ENCODE measurements at places on chromosomes 7 and 10.

DNA sequence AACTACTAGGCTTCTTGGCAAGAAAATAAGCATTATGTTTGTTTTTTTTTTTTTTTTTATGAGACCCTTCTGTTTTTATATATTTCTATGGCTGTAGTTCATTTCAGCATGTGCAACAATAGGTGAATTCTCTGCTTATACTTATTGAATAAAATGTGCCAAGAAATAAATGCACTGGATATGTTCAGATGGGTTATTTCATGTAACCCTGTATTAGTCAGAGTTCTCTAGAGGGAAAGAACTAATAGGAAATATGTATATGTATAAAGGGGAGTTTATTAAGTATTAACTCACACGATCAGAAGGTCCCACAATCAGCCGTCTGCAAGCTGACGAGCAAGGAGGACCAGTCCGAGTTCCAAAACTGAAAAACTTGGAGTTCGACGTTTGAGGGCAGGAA, 292.8 kb downstream of the CSTF2T start:
- no peak for DNase-seq

- DNase-seq, result no peak
Measured at GRCh38 chr7:157044943-157045660, 34.6 kb upstream of the MNX1 start.

GRCh38 chr10:96512524-96513304, 1.0 kb downstream of the TLL2 start:
- DNase-seq, result peak; percentile 58

- no peak for DNase-seq
Measured at GRCh38 chr10:104424719-104425118, 71.1 kb downstream of the CFAP58 start.

DNA sequence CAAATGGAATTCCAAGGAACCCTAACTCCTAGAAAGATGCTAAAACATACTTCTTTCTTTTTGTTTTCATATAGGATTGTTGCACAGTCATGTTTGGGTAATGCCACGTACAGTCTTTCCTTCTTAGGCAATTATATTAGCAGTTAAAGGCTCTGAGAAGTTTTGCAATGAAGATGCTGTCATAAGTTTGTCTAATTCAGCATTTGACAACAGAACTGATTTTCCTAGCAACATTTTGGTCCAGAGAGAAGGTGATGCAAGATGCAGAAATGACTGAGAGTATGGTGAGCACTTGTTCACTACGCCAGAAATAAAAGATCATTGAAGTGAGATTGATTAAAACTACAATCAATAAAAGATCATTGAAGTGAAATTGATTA, 184.0 kb upstream of the PLXNA4 start:
- no peak for DNase-seq

GRCh38 chr10:91901784-91902677, 7.3 kb downstream of the FGFBP3 start:
- DNase-seq, result peak; percentile 79

DNA sequence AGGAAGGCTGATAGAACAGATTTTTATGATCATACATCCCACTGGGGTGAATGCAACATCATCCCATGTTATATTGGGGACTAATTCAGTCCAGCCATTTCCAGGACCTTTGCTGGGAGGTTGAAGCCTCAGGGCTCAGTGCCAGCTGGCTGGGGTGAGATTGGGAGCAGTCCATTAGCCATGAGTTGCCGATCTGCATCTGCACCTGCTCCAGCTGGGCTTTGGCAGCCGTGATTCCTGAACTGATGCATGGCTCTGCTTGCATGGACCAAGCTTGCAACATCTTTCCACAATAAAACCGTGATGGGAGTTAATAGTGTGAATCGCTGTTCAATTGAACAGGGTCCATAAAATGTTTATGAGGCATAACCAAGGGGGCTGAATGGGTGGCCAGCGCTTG, 346.9 kb downstream of the TYW1 start:
- DNase-seq, result no peak

DNA sequence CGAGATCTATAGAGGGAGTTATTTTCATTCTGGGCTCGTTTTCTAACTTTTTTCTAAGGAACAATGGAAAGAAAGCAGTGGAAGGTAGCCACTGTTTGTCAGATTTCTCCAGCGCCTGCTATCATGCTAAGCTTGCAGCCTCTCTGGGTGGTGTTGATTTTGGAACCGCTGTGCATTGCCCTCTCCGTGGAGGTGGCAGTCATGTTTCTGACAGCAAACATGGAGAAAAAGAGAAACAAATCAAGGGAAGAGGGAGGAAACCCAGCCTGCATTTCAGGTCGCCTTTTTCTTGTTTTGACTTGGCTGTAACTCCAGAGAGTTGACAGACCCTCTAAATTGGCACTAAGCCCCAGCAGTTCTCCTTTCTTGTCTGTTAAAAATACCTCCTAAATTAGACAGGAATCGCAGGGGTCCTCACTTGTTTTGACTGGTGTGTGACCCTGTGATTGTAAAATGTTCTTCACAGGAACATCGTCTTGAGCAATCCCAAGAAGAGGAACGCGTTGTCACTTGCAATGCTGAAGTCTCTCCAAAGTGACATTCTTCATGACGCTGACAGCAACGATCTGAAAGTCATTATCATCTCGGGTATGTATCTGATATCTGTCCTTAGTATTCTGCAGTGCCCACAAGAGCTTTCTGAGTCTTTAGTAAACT, 4.8 kb downstream of the ECHDC3 start:
- no peak for DNase-seq

DNA sequence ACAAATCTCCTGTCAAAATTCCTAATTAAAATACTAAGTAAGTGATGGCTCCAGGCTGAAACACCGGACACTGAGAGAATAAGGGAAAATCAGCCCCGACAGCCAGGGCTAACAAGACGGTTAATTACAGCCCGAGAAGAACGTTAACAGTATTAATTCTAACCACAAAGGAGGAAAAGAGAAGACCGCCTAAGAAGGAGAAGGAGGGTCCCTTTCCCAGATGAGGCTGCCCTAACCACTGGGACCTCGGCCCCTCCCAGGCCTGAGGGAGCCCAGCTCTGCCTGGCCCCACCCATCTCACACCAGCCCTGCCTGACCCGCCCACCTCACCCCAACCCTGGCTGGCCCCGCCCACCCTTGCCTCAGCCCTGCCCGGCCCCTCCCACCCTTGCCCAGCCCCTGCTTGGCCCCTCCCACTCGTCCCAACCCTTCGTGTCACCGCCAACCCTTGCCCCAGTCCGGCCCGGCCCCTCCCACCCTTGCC, 51.3 kb downstream of the PWWP2B start:
- peak; percentile 83 for DNase-seq

DNA sequence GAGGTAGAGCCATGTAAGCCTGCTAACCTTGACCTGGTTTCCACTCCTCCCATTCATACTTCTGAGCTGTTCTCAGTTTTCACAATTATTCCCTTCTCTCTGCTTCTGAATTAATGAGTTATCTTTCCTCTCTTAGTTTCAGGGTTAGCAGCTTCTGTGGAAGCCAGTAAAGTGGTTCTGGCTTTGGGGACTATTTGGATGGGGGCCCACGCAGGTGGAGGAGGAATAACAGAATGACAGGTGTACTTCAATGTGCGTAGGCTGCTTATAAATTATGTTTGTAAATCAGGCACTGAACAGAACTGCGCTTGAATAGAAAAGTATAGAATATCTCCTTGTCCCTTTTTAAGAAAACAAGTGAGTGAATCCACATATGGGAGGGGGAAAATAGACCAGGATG, 128.9 kb upstream of the GAD2 start:
- no peak for DNase-seq

DNA sequence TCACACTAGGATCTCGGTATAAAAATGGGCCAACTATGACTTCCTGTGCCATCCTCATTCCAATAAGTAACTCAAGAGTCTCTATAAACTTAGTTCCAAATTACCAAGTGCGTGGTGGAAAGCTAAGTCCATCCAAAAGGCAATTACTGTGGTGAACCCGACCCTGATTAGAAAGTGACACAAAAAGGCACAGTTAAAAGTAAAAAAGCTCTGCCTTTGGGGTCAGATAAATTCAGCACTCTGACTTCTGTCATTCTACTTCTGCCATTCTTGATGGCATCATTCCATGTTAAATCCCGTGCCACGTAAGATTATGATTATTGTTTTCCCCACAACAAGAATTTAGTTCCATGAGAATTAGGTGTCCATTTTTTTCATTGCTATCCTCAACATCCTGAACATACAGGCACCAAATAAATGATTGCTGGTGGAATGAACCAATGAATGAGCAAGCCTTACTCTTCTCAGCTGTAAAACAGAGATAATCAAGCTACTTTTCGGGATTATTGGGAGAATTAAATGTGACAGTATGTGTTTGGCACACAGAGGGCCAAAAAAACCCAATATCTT, 877 bp downstream of the NCOA4 start:
- no peak for DNase-seq

DNA sequence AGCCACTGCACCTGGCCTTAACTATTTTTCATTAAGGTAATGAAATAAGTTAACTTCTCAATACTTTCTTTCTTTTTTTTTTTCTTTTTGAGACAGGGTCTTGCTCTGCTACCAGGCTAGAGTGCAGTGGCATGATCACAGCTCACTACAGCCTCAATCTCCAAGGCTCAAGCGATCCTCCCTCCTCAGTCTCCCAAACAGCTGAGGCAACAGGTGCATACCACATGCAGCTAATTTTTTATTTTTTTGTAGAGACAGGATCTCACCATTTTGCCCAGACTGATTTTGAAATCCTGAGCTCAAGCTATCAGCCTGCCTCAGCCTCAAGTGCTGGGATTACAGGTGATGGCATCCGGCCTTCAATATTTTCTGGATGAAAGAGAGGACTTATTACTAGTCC, 21.0 kb downstream of the KMT2C start:
- DNase-seq, result no peak

- no peak for DNase-seq
Measured at GRCh38 chr7:90701021-90701420, 104.9 kb downstream of the CDK14 start.

DNA sequence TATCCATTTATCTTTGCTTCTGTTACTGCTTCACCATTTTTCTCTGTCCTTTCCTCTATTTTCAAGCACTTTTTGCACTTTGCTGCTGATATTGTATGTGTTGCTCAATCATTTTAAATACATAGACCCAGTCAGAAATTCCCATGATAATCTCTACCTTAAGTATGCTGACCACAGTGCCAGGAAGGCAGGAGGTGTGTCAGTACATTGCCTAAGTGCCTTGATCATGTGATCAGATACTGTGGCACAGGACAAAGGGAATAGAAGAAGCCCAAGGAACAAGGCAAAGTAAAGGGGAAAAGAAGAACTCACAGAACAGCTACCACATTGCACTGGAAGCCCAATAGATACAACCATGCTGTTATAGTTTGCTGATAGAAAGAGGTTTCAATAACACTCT, 53.7 kb upstream of the CD36 start:
- peak; percentile 61 for DNase-seq

DNA sequence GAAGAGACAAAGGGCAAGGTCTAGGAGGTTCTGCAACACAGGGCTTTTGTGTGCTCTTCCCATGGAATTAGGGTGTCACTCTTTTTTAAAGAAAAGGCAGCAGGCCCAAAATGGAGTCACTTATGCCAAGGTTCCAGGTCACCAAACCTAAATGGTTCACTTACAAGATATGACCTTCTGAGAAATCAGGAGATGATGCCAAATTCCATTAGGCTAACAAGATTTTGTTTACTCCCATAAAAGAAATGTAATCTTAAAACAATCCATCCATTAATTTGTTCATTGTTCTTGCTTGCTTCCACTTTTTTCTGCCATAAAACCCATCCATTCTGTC, 158.1 kb downstream of the SNX13 start:
- no peak for DNase-seq

DNA sequence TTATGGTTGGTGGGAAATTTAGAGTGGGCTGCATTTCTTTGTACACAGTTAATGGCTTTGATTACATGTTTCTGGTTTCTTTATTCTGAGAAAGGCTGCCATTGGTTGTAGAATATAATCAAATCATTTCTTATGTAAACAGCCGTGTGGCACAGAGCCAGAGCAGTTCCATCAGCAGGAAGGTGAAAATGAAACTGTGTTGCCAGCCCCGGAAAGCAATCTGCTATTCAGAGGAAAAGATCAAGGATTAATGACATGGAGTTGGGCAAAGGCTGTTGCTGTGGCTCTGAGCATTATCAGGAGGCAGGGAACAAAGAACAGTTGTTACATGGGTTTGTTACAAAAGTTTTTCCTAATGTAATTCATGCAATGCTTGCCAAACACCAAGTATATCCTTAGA, 74.2 kb upstream of the ZNF716 start:
- DNase-seq, result no peak

DNA sequence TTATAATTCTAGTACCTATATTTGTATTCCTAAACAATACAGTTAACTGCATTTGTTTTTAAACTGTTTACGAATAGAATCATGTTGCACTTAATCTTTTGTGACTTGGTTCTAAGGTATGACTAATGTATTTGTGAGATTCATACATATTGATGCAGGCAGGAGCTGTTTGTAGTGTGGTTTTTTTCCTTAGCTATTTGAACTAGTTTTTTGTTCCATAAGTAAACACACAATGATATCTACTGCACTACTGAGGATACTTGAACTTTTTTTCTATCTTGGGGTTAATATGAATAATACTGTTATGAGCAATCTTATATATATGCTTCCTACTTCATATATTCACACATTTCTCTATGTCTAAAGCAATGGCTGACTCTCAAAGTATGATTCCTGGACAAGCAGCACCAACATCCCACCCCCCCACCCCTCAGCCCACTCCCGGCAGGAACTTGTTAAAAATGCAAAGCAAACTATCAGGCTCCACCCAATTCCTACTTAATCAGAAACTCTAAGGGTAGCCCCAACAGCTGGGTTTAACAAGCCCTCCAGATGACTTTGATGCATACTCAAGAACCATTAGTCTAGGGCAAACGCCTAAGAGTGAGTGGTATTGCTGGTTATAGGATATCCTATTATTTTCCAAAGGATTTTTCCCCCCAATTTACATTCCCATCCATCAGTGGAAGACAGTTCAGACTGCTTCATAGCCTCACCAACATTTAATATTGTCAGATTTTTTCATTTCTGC, 25.8 kb downstream of the BRAF start:
- DNase-seq, result no peak

- DNase-seq, result no peak
Measured at GRCh38 chr10:28236591-28236990, 66.3 kb downstream of the MPP7 start.

- DNase-seq, result no peak
Measured at GRCh38 chr7:143130541-143130940, 1.3 kb upstream of the PIP start.

DNA sequence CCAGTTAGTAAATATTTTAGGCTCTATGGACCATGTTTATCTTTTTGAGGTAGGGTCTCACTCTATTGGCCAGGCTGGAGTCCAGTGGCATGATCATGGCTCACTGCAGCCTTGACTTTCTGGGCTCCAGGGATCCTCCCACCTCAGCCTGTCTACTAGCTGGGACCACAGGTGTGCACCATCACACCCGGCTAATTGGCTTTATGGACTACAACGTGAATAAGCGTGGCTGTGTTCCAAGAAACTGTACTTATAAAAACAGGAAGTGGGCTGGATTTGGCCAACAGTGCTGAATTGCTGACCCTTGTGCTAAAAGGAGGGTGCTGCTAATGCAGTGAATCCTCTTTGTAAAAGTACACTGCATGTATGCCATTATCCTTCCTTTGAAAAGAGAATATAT, 111.7 kb upstream of the CDK13 start:
- DNase-seq, result no peak

GRCh38 chr10:42996588-42996987, 80.3 kb upstream of the RET start:
- DNase-seq, result no peak

All from hepatocyte (in vitro differentiated cells).